ENCODE measurements at places on chromosomes 2 and 18.

GRCh38 chr2:40271094-40271493 lies 180.8 kb downstream of the SLC8A1 start:
- DNase-seq = no peak

- no peak for DNase-seq
Measured at GRCh38 chr2:74001121-74001520, 16.4 kb downstream of the TET3 start.

- DNase-seq = no peak
Measured at GRCh38 chr2:201194097-201194496, 11.2 kb downstream of the CASP10 start.

DNA sequence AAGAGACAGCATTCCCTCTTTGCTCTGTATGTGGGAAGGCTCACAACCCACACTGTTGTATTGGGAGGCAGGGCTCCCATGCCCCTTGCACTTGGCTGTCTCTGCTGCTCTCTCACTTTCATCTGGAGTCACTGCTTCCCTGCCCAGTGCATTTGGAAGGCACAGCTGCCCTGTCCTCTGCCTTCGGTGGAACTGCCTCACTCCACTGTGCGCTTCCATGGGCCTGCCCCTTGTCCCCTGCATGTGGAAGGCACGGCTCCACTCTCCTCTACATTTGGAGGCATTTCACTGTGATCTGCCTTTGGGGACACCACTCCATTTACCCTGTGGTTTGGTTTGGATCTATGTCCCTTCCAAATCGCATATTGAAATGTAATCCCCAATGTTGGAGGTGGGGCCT lies 9.1 kb upstream of the PROM2 start:
- no peak for DNase-seq

GRCh38 chr2:61257446-61257845 lies 95.5 kb downstream of the C2orf74 start:
- DNase-seq = no peak

DNA sequence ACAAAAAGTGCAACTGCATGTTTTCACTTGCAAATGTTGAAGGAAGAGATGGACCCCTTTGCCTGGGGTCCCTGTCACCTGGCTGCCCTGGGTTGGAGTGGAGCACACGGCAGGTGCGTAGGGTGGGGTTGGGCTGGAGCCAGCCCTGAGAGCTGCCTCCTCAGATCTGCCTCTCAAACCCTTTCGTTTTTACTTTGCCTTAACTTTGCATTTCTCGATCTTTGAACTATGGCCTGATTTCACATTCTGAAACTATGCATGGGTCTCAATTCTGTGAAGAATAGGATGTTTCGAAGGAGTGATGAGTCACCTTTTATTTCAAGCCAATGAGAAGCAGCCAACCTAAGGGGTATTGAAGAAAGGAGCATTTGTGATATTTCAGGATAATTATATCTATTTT lies 132.8 kb downstream of the ACOXL start:
- no peak for DNase-seq

DNA sequence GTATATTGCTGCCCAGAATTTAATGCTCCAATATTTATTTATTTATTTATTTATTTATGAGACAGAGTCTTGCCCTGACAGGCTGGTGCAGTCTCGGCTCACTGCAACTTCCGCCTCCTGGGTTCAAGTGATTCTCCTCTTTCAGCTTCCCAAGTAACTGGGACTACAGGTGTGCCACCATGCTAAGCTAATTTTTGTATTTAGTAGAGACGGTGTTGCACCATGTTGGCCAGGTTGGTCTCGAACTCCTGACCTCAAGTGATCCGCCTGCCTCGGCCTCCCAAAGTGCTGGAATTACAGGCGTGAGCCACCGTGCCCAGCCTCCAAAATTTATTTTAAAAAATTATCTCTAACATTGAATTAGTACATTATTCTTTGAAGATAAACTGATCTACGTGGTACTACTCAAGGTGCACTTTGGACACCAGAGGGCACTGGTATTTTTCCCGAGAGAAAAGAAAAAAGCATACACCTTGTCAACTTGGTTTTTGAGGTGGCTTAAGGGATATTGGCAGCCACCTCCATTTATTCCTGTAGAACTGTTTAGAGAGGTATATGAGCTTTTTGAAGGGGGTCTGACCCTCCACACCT lies 1.4 kb upstream of the IDH1 start:
- DNase-seq = no peak

DNA sequence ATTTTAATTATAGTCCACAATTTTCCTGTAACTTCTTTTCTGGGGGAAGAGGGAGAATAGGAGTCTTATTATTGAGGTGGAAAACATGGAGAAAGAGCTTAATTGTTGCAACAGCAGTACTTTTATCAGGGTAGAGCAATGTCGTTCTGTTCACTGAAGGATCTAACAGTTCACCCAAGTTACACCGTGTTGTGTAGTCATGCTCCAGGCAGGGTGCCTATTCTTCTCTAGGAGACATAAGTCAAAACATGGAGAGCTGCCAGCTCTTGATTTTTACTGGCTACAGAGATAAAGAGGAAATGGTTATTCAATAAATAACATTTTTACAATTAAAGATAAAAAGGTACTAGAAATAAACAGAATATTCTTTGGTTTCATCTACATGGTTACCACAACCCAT lies 594.3 kb upstream of the NETO1 start:
- no peak for DNase-seq

GRCh38 chr2:146227152-146228019 lies 1617.4 kb upstream of the ACVR2A start:
- DNase-seq = no peak

- no peak for DNase-seq
Measured at GRCh38 chr18:48962994-48963561, 12.3 kb upstream of the SMAD7 start.

DNA sequence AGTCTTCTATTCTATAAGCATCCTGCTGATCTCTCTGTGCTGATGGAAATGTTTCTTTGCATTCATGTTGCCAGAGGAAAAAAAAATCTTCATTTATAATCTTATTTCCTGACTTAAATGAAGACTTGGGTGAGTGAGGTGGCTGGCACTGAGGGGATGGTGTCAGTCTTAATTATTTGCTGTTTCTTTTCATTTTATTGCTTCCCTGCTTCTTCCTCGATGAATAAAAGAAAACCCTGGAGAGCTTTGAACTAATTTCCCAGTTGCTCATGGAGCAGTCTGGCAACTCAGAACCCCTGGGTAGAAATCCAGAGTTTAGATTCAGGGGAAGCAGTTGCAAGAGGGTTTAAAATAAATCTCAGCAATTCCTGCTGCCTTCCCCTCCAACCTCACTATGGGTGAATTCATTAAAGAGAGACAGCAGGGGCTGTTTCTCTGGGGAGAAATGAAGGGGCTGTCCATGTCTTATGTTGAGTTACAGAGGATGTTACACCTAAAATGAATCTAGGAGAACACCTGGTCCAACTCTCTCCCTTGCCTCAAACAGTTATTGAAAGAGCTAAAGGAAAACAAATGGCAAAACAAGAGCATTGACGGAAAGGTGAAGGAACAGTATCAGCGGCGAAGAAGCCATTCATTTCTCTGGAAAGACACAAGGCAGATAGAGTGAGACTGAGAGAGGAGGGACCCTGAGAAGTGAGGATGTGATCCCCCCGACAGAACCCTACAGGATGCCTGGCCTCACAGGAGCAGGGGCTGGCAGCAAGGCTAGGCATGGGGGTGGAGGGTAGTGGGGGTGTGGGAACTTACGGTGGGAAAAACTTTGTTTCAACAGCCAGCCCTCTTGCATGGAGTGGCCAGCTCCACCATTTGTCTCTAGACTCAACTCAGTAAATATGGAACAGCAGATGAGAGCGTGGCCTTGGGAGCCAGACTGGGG lies 41.0 kb downstream of the SP110 start:
- no peak for DNase-seq

GRCh38 chr18:59049721-59050660 lies 89.7 kb upstream of the SEC11C start:
- DNase-seq = no peak

- DNase-seq = no peak
Measured at GRCh38 chr18:7021994-7022840, 95.4 kb downstream of the LAMA1 start.

GRCh38 chr2:83587309-83587708 lies 871.8 kb downstream of the SUCLG1 start:
- no peak for DNase-seq

All from stimulated activated CD4-positive, alpha-beta T cell treated with anti-CD3 and anti-CD28 coated beads, TNF-alpha, amount 100 ng/mL, for 24 hours (primary cell).